ENCODE measurements at places on chromosomes 1 and 21. TPM values are rescaled to one million over a fixed set of nuclear protein-coding genes. Genes with fewer than 3 reads are reported as not detected.
A peak's percentile ranks its signal among the peaks of the same experiment; 100 is the strongest.

DNA sequence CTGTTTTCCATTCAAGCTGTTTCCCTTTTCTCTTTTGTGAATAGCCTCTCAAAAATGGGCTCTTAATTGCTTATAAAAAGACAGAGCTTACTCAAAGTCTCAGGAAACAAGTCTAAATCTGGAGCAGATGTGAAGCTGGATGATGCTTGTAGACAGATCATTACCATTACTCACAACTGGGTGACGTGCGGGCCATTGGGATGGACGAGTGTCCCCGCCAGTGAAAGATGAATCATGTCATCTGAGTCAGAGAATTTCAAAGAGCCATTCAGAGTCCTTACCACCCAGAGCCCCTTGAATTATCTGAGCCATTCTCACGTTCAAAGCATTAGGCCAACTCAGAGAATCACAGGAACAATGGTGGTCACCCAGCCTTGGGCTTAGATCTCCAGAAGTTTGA, 134.6 kb downstream of the HUNK start:
- no peaks in the 10 kb centered on the region for H3K36me3 ChIP-seq
- no peak overlapping the region for H3K4me3 ChIP-seq
- no peaks in the 10 kb centered on the region for H3K27me3 ChIP-seq
- no peak overlapping the region for H3K27ac ChIP-seq
- H3K4me1 ChIP-seq = no peaks in the 10 kb centered on the region
- DNase-seq = no peak

GRCh38 chr21:25809013-25809412, 74.2 kb downstream of the GABPA start:
- H3K27ac ChIP-seq = no peak overlapping the region
- no peaks in the 10 kb centered on the region for H3K36me3 ChIP-seq
- no peaks in the 10 kb centered on the region for H3K4me1 ChIP-seq

- no peak overlapping the region for H3K27ac ChIP-seq
- no peaks in the 10 kb centered on the region for H3K4me1 ChIP-seq
- H3K4me3 ChIP-seq = no peak overlapping the region
Observed at GRCh38 chr1:98824736-98825135, 163.2 kb downstream of the SNX7 start.

- H3K36me3 ChIP-seq = peaks cover 23% of the 10 kb centered on the region
- no peak overlapping the region for H3K27ac ChIP-seq
- H3K27me3 ChIP-seq = no peaks in the 10 kb centered on the region
- no peak for DNase-seq
Observed at GRCh38 chr1:54743416-54744226, 20.7 kb downstream of the PARS2 start.

GRCh38 chr1:241096982-241097381, 260.0 kb downstream of the RGS7 start:
- peaks cover 4% of the 10 kb centered on the region for H3K4me1 ChIP-seq
- H3K27me3 ChIP-seq = no peaks in the 10 kb centered on the region
- H3K4me3 ChIP-seq = no peak overlapping the region
- no peaks in the 10 kb centered on the region for H3K36me3 ChIP-seq
- H3K27ac ChIP-seq = no peak overlapping the region

DNA sequence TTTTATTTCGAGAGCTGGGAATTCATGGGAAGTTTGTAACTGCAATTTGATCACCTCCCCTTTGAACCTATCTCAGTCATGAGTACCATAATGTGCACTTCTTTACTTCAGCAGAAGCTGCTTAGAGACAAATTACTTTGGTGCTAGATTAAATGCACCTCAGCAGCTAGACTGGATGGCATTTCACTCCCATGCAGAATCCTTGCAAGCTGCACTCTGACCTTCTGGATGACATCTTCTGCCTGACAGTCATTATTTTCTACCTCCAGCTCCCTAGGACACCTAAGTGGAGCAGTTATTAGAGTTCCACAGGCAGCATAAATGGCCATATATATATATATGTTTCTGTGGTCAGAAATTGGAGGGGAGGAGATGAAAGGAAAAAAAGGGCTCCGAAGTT, 366.0 kb upstream of the TMPRSS15 start:
- H3K4me1 ChIP-seq = no peaks in the 10 kb centered on the region
- H3K4me3 ChIP-seq = no peak overlapping the region
- no peak overlapping the region for H3K27ac ChIP-seq
- H3K36me3 ChIP-seq = no peaks in the 10 kb centered on the region

DNA sequence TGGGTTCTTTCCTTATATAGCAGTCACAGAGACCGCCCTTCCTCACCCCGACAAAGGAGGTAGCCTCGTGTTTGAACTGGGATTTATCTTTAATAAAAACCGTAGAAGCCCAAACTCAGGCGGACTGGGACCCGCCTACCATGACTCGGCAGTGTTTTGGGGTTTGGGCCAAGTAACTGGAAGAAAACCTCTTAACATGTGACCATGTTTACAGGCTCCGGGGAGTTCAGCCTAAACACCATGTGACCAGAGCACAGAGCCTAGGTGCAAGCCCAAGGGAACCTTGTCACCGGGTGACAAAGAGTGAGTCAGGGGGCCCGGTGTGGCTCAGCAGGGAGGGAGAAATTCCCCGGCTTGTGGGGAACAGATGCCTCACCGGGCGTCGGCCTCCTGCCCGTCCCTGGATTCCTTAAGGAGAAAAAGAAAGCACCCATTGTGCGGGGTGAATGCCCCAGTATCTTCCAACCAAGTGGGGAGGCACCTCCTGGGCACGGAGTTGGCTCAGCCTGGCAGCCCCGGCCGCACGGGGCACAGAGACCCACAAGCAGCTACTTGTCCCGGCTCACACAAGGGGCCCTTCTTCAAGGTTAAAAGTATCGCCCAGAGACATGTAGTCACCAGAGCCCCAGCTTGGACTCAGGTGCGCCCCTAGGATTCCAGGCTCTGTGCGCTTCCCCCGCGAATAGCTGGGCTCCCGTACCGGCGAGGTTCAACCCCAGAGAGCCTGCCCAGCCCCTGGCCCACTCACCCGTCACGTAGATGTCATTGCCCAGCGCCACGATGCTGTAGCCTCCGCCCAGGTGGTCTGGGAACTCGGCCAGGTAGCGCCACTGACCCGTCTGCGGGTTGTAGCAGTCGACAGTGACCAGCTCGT, 1.4 kb downstream of the KLHL21 start:
- H3K4me3 ChIP-seq = peak overlapping the region; percentile 92
- peaks cover 20% of the 10 kb centered on the region for H3K36me3 ChIP-seq
- no peak overlapping the region for H3K27ac ChIP-seq
- peak; percentile 58 for DNase-seq

DNA sequence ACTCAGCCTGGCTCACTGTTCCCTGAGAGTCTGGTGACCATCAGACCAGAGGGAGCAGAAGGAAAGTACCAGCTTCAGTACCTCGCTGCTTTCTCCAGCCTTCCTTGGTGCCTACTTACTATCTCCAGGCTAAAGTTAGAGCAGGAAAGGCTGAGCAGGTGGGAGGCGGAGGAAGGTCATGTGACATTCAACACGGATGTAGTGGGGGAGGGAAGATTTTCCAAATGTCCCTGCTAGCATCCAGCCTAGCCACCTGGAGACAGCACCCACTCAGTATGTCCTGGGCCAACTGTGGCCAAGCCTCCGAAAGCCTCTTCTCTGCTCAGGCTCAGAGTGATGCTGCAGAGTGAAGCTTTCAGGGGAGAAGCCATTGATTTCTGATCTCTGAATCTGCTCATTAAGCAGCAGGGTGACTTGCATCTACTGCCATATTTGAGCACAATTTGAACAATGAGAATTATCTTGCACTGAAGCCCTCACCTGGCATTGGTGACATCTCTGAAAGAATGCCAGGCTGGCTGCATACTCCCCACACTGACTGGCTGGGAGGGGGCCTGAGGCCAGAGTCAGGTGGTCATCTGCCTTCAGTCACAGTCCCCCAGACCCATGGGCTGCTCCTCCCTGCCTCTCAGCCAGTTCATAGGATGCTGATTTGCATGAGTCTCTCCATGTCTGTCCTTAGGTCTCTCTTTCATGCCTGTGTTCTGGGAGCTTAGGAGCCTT, 86.2 kb downstream of the KCND3 start:
- no peak for DNase-seq
- peaks cover 1% of the 10 kb centered on the region for H3K27me3 ChIP-seq
- H3K4me3 ChIP-seq = no peak overlapping the region
- H3K27ac ChIP-seq = no peak overlapping the region

DNA sequence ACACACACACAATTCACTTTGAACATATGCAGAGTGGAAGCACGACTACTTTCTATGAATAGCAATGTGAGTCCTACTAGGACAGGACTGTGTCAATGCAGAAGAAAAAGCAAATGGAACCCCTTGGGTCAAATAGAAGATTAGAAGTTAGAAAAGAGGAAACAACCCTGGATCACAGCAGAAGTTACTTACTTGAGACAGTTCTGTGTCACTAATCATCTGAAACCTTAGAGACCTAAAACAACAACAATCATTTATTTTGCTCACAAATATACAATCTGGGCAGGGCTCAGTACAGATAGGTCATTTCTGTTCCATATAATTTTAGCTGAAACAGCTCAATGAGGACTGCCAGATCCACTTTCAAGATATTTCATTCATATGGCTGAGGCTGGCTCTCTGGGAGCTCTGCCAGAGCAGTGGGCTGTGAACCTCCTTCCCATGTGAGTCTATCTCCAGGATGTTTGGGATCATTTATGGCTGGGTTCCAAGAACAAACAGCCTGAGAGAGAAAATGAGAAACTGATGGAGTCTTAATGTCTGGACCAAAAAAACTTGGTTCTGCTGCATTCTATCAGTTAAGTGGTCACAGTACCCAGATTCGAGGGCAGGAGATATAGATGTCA, 42.5 kb upstream of the IL10 start:
- no peak for DNase-seq
- no peaks in the 10 kb centered on the region for H3K36me3 ChIP-seq

- H3K36me3 ChIP-seq = no peaks in the 10 kb centered on the region
- peaks cover 4% of the 10 kb centered on the region for H3K4me1 ChIP-seq
- no peaks in the 10 kb centered on the region for H3K27me3 ChIP-seq
- no peak for DNase-seq
- no peak overlapping the region for H3K27ac ChIP-seq
- H3K4me3 ChIP-seq = no peak overlapping the region
Observed at GRCh38 chr21:42475526-42476387, 20.3 kb downstream of the RSPH1 start.

- no peaks in the 10 kb centered on the region for H3K27me3 ChIP-seq
- no peak overlapping the region for H3K4me3 ChIP-seq
- no peaks in the 10 kb centered on the region for H3K36me3 ChIP-seq
- H3K27ac ChIP-seq = no peak overlapping the region
- no peaks in the 10 kb centered on the region for H3K4me1 ChIP-seq
- no peak for DNase-seq
Observed at GRCh38 chr1:20597650-20598049, 8.8 kb downstream of the CDA start.

- DNase-seq = no peak
- H3K27me3 ChIP-seq = no peaks in the 10 kb centered on the region
- peaks cover 3% of the 10 kb centered on the region for H3K4me1 ChIP-seq
- no peaks in the 10 kb centered on the region for H3K36me3 ChIP-seq
- H3K4me3 ChIP-seq = no peak overlapping the region
Observed at GRCh38 chr1:111615870-111616715, 3.5 kb upstream of the RAP1A start.

- no peak for DNase-seq
- H3K36me3 ChIP-seq = no peaks in the 10 kb centered on the region
- no peaks in the 10 kb centered on the region for H3K27me3 ChIP-seq
- peaks cover 2% of the 10 kb centered on the region for H3K4me1 ChIP-seq
Observed at GRCh38 chr1:107934578-107934977, 30.4 kb downstream of the VAV3 start.

DNA sequence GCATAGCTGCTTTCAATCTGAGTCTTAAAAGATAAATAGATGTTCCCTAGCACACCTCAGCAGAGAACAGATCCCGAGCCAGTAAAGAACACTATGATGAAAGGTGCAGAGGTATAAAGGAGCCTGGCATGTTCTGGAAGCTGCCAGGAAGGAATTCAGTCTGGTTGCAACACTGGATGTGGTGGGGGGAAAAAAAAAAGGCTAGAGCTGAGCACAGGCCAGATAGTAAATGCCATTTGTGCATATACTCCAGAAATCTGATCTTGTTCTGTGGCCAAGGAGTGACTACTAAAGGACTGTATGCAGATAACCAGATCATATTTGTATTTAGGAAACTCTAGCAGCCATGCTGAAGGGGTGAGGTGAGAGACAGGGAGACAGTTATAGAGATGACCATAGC, 240.3 kb downstream of the VAV3 start:
- no peak for DNase-seq
- no peak overlapping the region for H3K27ac ChIP-seq
- H3K36me3 ChIP-seq = no peaks in the 10 kb centered on the region
- no peaks in the 10 kb centered on the region for H3K27me3 ChIP-seq
- no peaks in the 10 kb centered on the region for H3K4me1 ChIP-seq

GRCh38 chr1:211625040-211625439, 46.1 kb upstream of the SLC30A1 start:
- H3K27ac ChIP-seq = no peak overlapping the region
- no peak overlapping the region for H3K4me3 ChIP-seq
- no peaks in the 10 kb centered on the region for H3K4me1 ChIP-seq
- no peaks in the 10 kb centered on the region for H3K27me3 ChIP-seq

DNA sequence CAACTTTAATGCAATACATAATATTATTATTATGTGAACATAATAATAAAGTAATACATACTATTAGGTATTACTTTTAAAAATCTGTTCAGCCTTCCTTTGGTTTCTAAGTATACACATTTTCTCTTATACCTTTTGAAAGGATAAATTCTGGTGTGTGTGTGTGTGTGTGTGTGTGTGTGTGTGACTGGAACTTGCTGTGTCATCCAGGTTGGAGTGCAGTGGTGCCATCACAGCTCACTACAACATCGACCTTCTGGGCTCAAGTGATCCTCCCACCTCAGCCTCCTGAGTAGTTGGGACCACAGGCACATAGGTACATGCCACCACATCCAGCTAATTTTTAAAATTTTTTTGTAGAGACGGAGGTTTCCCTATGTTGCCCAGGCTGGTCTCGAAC, 88.5 kb downstream of the CCDC30 start:
- no peak overlapping the region for H3K4me3 ChIP-seq
- H3K36me3 ChIP-seq = no peaks in the 10 kb centered on the region
- H3K4me1 ChIP-seq = no peaks in the 10 kb centered on the region

DNA sequence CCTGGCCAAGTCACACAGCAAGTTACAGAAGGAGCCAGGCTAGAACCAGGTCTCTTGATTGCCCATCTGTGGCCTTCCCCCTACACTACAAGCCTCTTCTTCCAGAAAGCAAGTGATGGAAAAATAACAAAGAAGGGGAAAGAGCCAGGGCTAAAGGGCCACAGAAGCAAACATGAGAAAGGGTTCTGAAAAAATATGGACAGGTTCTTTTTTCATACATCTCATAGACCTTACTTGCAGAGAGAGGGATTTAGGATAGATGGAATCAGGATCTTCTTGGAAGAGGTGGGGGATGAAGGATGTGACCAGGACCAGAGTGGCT, 3.2 kb downstream of the RHBG start:
- no peaks in the 10 kb centered on the region for H3K27me3 ChIP-seq
- no peaks in the 10 kb centered on the region for H3K36me3 ChIP-seq
- H3K4me1 ChIP-seq = peaks cover 7% of the 10 kb centered on the region
- DNase-seq = no peak
- H3K27ac ChIP-seq = no peak overlapping the region
- H3K4me3 ChIP-seq = no peak overlapping the region

DNA sequence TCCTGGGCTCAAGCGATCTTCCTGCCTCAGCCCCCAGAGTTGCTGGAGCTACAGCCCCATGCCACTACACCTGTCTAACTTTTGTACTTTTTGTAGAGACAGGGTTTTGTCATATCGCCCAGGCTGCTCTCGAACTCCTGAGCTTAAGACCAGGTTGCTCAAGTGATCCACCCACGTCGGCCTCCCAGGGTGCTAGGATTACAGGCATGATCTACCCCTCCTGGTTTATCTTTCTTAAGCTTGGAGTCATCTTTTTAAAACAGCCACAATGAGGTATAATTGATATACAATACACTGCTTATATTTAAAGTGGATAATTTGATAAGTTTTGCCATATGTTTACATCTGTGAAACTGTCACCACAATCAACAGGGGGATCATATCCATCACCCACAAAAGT, 25.4 kb upstream of the WDR26 start:
- H3K4me1 ChIP-seq = peaks cover 10% of the 10 kb centered on the region
- no peak for DNase-seq
- H3K27me3 ChIP-seq = no peaks in the 10 kb centered on the region

Gene ETV3L
- 0.17 TPM for total RNA-seq

Gene CHIT1
- total RNA-seq = not detected

All from H1 (cell line).